ENCODE measurements at places on chromosomes 11 and 22. TPM values are rescaled to one million over a fixed set of nuclear protein-coding genes. Genes with fewer than 3 reads are reported as not detected.

TCF20 gene
- polyA plus RNA-seq: 27.5 TPM

ZNF215 gene
- 0.38 TPM for polyA plus RNA-seq

C11orf97 gene
- polyA plus RNA-seq: not detected

MCHR1 gene
- 2.9 TPM for polyA plus RNA-seq

SHISAL1 gene
- polyA plus RNA-seq: 21.6 TPM

CARNS1 gene
- not detected for polyA plus RNA-seq

RIC3 gene
- 103 TPM for polyA plus RNA-seq

FAM180B gene
- polyA plus RNA-seq: not detected

RNF214 gene
- 6.7 TPM for polyA plus RNA-seq

All from neural cell (in vitro differentiated cells).